ENCODE measurements at places on chromosomes 3 and 15.
A peak's percentile ranks its signal among the peaks of the same experiment; 100 is the strongest.

- DNase-seq, result peak; percentile 6
Measured at GRCh38 chr15:65937476-65937875, 68.2 kb downstream of the RAB11A start.

DNA sequence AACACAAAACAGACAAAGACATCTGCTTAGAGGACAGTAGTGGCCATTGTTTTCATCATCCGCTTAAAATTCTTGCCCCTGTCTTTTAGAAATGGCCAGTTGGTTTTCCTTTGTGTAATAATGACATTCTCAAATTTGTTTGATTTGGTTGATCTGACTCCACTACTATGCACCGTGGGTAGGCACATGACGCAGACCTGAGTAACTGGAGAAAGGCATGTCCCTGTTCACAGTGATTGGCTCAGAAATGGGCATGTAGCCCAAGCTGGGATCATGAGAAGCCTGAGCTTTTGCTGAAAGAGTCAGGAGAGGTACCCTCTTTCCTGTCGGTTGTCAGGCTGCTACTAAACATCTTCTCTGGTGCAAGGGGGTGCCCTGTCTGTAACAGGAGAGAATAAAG is 36.6 kb upstream of the MAGI1 start:
- DNase-seq, result no peak

DNA sequence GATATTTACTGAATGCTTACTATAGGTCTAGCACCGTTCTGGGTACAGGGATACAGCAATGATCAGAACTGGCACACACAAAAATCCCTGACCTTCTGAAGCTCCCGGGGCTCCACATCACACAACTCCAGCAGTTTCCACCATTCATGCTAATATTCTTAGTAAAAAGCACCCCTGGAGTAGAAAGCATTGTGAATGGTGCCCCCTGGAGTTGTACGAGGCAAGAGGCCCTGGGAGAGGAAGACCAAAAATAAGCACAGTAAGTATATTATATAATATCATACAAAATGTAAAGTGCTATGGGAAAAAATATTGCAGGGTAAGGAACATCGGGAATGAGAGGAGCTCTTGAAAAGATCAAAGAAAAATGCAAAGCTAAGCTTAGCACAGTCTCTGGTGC is 790 bp upstream of the SRGAP3 start:
- DNase-seq, result no peak

- no peak for DNase-seq
Measured at GRCh38 chr15:52112203-52112750, 298 bp downstream of the BCL2L10 start.

DNA sequence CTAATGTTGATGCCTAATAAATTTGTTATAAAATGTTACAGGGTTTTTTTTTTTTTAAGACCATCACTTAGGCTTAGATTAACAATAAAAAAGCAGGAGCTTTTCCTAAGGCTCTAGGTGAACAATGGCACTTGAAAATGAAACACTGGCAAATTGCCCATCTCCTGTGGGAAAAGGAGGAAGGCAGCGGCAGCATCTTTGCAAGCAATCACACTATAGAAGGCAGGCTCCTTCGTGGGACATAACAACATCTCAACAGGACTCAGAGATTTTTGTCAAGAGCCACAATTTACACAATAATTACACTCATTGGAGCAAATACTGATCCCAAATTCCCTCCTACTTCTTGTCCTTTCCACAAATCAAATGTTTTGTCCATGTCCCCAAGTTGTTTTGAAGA is 646.7 kb downstream of the ROBO2 start:
- no peak for DNase-seq

DNA sequence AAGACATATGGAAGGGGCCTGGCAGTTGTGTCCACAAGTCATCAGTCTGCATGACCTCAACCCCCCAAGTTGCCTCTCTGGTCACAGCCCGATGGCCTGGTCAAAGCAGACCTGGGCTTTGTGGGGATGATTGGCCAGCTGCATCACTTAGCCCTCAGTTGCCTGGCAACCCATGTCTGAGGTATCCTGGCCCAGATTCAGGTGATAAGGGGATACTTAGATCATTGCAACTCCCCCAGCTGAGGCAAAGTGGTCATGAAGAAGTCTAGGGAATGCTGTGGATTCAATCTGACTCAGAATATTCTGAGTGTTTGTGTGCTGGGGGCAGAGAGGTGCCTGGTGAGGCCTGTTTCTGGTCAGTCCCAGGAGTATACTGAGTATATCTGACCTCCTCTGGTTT is 5.0 kb downstream of the GPR156 start:
- no peak for DNase-seq

GRCh38 chr3:188817935-188818269 is 353.9 kb upstream of the TPRG1 start:
- no peak for DNase-seq

- DNase-seq, result peak; percentile 77
Measured at GRCh38 chr3:194091141-194091540, 44.8 kb upstream of the HES1 start.
